Left ventricle myocardium superior (tissue), 1 donor: ENCODE measurements at places on chromosomes 13 and 19.
A peak's percentile ranks its signal among the peaks of the same experiment; 100 is the strongest.

DNA sequence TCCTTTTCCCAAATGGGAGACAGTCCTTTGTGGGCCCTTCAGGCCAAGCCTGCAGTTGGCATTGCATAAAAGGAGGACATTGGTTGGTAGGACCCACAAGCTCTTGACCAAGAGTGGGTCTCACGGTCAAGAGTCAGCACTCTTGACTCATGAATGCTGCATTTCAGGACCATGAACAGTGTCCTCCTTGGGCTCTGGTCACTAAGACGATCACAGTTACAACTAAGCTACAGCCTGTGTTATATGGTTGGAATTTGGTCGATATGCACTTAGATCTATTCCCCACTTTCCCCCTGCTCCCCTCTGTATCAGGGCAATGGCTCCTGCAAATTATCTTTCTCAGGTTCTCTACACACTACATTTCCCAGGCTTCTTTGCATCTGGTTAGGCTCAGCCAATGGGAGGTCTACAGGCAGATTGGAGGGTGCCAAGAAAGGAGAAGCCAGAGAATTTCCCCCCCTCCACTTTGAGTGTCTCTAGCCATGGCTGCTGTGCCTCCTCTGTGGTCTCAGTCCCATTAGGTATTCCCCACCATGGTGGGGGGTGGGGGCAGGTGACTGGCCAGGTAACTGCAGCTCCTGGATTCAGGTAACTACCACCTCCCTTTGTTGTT, 3.1 kb upstream of the OLFM2 start:
- no peak for DNase-seq

GRCh38 chr13:35347679-35348205, 128.7 kb downstream of the MAB21L1 start:
- DNase-seq: no peak

- DNase-seq: no peak
Measured at GRCh38 chr13:47843005-47843404, 158.1 kb downstream of the SUCLA2 start.

- DNase-seq: no peak
Measured at GRCh38 chr19:28435551-28436271, 777.2 kb downstream of the UQCRFS1 start.

- peak; percentile 55 for DNase-seq
Measured at GRCh38 chr19:16714702-16715287, 4.9 kb upstream of the NWD1 start.

GRCh38 chr19:39177110-39177699, 19.6 kb upstream of the NCCRP1 start:
- no peak for DNase-seq

DNA sequence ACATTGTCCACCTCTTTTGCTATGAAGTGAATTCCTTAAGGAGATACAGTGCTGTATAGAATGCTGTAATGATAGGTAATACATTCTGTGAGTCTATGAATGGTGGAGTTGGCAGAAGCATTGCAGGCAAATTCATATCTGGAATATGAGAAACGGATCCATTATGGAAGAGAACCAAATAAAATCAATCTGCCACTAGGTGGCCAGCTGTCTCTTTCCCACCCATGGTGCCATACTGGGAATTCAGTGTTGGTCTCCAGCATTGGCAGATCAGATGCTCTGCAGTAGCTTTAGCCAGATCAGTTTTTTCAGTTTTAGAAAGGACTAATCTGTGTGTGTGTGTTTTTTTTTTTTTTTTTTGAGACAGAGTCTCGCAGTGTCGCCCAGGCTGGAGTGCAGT, 27.6 kb downstream of the DNAJC3 start:
- no peak for DNase-seq
